ENCODE measurements at places on chromosomes 2 and 18.
A peak's percentile ranks its signal among the peaks of the same experiment; 100 is the strongest.

- DNase-seq: no peak
Observed at GRCh38 chr2:170176212-170176611, 1.7 kb upstream of the MYO3B start.

DNA sequence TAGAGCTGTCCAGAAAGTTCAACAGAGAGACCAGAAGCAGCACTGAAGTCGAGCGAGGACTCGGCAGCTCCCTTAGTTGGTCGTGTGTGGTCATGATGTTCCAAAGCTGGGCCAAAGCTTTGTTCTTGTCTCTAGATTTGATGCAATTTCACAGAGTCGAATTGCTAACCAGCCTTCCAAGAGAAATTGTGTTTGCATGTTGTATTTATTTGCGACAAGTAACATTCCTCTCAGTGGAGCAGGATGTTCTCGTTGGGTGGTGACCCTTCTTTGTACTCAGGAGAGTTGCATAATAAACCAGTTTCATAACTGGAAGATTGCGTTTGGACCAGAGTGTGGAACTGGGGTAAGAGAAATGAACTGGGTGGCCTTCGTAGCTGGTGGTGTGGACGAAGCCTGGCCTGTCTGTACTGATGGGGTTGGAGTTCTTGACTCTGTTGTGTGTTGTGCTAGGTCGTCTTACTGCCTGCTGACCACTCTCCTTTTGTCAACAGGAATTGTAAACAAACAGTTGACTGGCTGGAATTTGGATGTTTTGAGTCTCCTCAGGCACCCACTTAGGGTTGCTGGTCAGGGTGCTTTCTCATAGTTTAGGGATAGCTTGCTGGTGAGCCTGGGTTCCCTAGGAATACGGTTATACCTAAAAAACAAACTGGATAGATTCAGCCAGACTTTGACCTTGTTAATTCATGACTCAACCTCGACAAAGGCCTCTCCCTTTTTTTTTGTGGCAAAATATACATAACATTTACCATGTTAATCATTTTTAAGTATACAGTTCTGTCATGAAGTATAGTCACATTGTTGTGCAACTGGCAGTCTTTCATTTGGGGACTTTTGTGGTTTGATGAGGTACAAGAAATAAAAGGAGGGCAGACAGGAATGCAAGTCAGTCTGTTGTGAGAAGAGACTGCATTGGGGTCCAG lies 28.9 kb upstream of the TOGARAM2 start:
- DNase-seq: peak; percentile 74

- peak; percentile 67 for DNase-seq
Observed at GRCh38 chr2:106159866-106160785, 34.0 kb downstream of the UXS1 start.

GRCh38 chr2:223597076-223597475 lies 5.1 kb downstream of the SCG2 start:
- no peak for DNase-seq

Data from suppressor macrophage treated with lipopolysaccharide for 1 hour (primary cell).